ENCODE measurements at places on chromosomes 7 and 10.

DNA sequence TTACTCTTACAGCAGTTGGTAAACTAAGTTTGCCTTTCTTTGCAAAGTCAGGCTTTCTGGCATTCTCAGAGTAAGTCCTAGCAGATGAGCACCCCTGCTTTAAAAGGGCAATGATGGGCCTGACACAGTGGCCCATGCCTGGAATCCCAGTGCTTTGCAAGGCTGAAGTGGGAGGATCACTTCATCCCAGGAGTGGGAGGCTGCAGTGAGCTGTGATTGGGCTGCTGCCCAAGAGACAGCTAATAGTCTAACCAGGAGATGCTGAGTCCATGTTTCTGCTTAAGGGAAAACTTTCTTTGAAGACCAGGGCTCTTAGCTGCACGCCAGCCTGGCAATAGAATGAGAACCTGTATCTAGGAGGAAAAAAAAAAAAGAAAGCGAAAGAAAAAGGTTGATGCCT is 100.2 kb upstream of the MPP7 start:
- DNase-seq: no peak

DNA sequence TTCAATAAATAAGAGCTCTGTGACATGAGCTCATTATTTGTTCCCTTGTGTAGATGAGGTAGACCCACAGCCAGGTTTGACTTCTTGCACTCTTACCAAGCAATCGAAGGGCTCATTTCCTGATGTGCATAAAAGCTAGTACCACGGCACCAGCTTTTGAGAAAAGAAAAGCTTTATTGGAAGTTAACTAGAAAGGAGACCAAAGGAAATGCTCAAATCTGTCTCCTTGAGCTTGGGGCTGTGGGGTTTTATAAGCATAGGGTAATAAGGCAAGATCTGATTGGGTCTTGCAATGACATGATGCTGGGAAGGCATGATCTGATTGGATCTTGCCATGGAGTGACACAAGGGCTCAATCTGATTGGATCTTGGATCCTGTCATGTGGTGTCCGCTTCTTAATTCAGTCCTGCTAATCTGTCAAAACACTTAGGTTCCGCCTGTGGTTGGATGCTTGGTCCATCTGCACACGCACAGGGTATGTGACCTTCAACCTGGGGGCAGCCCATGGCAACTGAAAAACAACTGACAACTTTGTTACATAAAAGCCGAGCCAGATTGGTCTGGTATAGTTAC is 47.8 kb upstream of the FRMD4A start:
- no peak for DNase-seq

- no peak for DNase-seq
Measured at GRCh38 chr10:96501985-96502384, 11.7 kb downstream of the TLL2 start.

GRCh38 chr10:11286261-11286852 is 268.7 kb downstream of the CELF2 start:
- DNase-seq: no peak

DNA sequence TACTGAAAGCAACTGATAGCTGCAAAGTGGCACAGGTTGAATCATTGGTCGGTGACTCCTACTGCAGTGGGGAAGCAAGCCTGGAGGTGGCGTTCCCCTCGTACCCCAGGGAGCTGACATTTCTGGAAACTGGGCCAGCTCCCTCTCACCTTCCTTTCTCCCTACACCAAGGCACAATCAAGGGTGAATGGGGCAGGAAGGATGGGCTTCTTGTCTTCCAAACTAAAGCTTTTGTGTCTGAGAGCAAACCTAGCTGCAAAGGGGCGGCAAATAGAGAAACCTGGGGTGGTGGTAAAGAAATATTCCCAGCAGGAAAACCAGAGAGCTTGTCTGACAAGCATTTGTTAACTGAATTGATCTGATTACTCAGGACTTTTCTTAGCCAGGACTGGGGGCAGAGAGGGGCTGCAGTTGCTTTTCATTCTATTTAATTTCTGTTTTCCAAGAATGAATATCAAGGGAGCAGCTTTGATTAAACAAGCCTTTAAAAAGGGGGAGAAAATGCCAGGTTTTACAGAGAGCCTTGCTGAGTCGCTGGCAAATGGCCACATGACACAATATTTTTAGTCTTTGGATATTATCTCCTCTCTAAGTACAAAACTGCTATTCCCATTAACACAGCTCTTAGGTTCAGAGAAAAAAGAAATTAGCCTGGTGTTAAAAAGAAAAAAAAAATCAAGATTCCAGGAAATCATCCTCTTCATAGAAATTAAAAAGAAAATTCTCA is 27.8 kb downstream of the CDHR3 start:
- DNase-seq: no peak

GRCh38 chr10:13352519-13352918 is 4.4 kb upstream of the SEPHS1 start:
- DNase-seq: no peak

GRCh38 chr7:70736715-70737460 is 395.1 kb upstream of the GALNT17 start:
- DNase-seq: no peak

- DNase-seq: no peak
Measured at GRCh38 chr7:30074422-30075030, 46.3 kb downstream of the PLEKHA8 start.

DNA sequence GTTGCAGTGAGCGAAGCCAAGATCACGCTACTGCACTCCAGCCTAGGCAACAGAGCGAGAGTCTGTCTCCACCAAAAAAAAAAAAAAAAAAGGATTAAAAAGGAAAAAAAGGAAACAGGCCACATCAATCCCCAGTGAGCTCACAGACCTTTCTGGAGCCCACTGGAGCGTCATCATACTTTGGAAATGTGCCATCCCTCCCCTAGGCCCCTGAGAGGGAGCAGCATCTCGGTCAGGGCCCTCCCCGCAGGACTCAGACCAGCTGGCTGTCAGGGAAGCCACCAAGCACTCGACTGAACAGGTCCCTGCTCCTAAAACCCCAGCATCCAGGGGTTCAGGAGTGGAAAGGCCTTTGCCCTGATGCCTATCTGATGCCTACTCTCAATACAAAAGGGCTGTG is 97.9 kb upstream of the SH2B2 start:
- no peak for DNase-seq

GRCh38 chr7:97801108-97801507 is 69.2 kb downstream of the TAC1 start:
- no peak for DNase-seq
